ENCODE measurements at places on chromosomes 13 and 19.
A peak's percentile ranks its signal among the peaks of the same experiment; 100 is the strongest.

DNA sequence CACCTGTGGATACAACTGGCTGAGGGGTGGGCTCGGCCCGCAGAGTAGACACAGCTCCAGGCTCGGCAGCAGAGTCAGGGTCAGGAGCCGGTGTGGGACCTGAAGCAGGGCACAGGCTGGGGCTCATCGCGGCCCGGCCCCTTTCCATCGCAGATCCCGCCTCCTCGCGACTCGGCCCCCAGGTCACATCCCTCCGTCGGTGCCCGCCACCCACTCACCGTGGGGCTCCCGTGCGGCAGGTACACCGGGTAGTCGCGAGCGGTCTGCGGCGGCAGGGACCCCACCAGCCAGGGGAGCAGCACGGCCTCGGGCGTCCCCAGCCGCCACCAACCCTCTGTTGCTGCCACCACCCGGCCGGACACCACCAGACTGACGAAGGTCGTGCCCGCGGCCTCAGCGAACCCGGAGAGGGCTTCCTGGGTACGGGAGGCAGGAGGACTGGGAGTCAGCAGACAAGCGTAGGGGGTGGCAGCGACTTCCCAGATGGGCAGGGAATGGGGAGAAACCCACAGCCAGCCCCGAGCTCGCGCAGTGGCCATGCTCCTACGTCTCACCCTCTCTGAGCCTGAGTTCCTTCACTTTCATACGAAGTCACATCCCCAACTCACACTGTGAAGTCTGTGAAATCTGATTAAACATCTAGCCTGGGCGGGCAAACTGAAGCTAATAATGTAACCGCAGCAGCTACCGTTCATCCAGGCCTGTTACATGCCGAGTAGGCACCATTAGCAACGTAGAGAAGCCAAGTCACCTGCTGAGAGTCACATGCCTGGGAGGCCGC lies 3.7 kb downstream of the FUZ start:
- no peak for DNase-seq

- no peak for DNase-seq
Measured at GRCh38 chr19:35195830-35196229, 32.7 kb downstream of the FAM187B start.

DNA sequence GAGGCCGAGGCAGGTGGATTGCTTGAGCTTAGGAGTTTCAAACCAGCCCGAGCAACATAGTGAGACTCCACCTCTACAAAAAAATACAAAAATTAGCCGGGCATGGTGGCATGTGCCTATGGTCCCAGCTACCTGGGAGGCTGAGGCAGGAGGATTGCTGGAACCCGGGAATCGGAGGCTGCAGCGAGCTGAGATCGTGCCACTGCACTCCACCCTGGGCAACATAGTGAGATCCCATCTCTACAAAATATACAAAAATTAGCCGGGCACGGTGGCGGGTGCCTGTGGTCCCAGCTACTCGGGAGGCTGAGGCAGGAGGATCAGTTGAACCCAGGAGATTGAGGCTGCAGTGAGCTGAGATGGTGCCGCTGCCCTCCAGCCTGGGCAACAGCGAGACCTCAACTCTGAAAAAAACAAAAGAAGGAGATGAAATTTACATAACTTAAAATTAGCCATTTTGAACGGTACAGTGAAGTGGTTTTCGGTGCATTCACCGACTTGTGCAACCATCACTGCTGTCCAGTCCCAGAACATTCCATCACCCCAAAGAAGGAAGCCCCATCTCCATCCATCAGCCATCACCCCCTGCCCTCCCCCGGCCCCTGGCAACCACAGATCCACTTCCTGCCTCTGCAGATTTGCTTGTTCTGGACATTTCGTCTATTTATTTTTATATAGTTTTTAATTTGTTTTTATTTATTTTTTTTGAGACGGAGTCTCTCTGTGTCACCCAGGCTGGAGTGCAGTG lies 1.6 kb upstream of the AZU1 start:
- DNase-seq: no peak

- DNase-seq: no peak
Measured at GRCh38 chr13:107994137-107994536, 221.2 kb downstream of the LIG4 start.

DNA sequence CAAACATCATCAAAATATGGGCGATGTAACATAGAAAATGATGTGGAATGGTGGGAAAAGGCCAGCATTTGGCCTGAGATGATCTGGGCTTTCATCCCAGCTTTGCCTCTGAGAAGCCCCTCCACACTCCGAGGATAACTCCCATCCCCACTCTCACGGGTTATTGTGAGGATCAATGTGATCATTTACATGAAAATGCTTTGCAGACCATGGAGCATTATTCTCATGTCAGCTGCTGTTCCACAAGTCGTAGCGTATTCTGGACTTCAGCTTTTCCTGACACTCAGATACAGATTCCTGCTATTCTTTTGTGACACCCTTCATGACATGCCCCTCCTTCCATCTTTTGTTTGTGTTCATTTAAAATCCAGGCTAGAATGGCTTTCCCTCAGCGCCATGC lies 86.5 kb downstream of the NUFIP1 start:
- DNase-seq: no peak

GRCh38 chr19:43778651-43779050 lies 2.1 kb downstream of the KCNN4 start:
- no peak for DNase-seq

DNA sequence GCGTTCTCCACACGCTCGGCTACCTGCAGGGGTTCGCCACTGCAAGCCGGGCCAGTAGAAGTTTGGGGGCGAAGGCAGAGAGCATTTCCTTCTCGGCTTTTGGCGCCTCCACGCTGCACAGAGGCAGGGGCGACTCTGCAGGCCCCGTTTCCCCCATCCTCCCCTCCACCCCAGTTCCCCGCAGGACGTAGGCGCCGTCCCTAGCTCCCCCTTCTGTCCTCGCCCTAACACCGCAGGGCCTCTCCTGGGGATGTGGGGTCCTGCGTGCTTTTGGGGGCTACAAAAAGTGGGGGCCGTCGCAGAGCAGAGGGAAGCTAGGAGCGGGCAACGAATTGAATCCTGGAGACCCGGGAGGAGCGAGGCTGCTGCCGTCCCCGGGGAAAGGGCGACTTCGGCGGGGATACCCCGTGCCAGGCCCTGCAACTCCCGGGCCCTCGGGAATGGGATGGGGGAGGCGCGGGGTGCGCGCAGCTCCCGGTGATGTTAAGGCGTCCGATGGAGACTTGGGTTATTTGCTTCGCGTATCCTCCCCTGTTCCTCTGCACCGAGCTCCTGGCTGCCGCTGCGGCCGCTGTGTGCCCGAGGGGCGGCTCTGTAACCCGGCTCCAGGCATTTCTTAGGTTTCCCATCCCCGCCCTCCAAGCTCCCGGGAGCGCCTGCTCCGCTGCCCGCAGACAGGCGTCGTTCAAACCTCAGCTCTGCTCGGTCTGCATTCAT lies 255.9 kb upstream of the SOX21 start:
- peak; percentile 8 for DNase-seq

DNA sequence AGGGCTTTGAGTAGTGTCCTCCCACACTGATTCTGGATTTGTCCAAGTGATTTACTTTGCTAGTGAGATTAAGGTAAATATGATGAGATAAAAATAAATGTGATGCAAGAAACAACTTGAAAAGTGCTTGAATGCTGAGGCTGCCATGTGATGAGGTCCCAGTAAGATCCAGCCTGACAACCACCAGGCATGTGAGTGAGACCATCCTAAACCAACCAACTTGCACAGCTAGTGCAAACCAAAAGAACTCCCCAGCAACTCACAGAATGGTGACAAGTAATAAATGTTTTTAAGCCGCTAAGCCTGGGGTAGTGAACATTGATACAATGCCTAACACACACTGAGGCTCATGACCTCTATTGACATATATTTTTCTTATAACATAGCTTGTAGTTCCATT lies 13.3 kb upstream of the RBM26 start:
- no peak for DNase-seq

GRCh38 chr19:32928806-32929205 lies 43.0 kb downstream of the CEP89 start:
- DNase-seq: no peak

DNA sequence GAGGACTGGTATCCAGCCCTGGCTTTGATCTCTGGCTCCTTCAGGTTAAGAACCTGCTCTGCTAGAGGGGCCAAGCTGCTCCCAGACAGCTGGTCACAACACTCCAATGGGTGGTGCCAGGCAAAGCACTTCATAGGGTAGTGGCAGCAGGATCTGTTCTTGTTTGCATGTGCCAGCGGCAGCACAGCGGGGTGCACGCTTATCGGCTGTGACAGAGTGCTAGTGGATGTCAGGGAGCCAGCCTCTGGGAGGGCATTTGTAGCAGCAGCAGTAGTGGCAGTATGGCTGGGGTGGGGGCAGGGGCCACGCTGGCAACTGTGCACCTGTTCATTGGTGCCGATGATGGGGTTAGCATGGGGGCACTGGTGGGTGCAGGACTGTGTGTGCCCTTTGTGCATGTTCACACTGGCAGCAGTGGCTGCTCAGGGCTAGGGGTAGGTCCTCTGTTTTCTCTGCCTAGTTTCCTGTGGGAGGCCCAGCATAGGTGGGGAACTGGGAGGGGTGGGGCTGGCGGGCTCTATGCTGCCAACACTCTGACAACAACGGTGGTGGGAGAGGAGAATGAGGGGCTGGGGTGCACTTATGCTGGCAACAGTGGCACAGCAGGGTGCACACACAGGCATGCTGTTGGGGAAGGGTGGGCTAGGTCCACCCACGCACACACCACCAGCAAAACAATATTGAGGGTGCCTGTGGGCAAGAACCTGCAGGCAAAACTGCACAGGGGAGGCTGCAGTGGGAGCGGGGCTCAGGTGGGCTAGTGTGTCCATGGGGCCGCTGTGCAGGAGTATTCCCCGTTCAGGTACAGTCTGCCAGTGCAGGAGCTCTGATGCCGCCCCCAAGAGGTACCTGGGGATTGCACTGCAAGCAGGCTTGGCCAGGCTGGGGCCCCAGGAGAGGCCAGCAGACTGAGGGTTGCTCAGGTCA lies 19.3 kb downstream of the AP1M1 start:
- DNase-seq: no peak

DNA sequence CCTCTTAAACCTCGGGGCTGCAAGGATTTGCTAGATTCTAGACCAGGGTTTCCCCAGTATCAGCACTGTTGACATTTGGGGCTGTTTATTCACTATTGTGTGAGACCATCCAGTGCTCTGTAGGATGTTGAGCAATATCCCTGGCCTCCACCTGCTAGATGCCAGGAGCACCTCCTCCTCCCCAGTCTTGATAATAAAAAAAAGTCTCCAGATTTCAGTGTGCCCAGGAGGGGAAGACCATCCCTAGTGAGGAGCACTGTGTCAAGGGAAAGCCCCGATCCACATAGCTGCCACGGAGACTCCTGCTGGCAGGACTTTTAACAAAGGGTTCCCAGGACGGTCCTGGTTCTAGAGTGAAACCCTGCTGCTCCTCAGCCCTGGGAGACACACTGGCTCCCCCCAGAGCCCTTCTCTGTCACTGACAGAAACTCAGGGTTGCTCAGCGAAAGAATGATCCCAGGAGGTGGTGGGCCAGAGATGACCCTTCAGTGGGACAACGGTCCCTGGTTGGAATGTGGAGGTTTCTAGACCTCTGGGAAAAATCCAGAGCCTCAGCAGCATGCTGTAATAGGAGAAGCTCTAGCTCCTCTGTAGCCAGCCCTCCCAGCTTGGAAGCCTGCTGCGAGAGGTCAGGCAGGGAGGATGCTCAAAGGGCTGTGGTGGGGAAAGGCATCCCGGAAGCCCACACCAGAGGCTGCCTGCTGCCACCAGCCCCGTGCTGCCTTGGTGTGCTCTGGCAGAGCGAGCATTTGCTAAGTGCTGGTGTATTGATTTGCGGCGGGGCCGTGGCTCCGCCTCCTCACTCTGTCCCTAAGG lies 20.3 kb downstream of the LYL1 start:
- no peak for DNase-seq

DNA sequence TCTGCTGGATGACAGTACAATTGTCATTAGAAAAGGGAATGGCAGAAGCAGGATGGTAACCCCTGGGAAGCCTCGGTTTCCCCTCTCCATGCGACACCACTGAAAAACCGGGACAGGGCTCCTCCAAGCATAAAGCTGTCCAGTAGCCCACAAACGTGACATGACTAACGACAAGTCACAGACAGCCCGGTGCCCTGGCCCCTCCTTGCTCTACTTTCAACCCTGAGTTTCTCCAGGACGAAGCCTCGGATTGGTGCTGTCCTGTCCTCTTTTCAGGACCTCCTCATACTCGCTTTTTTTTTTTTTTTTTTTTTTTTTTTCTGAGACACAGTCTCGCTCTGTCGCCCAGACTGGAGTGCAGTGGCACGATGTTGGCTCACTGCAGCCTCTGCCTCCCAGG lies 16.3 kb downstream of the DPP9 start:
- no peak for DNase-seq

DNA sequence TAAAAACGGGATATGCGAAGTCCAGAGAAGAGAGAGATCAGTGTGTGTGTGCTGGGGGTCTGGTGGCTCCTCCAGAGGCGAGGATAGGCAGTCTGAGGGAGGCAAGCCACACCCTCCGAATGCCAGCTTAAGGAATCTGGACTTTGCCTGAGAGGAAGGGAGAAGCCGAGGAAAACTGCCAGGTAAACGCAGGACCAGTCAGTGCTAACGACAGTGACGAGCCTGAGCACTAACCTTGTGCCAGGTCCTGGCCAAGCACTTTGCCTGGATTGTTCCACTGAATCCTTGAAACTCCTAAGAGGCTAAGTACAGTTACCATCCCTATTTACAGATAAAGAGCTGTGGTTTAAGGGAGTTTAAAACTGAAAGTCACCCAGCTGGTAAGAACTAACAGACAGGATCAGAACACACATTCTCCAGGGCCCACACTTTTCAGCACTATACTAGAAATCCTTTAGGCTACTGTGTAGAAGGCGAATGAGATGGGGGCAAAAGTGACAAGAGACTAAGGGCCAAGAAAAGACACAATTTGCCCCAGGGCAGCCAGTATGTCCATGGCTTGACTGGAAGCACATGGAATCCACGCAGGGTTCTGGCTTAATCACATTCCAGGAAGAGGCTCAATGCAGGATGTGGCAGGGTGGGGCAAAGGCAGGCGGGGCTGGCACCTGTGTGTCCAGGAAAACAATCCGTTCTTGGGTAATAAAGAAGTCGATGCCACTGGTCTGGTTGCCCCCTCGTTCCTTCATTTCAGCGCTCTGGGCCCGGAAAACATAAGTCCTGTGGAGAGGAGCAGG lies 15.1 kb downstream of the SMG9 start:
- no peak for DNase-seq

- peak; percentile 96 for DNase-seq
Measured at GRCh38 chr19:49866933-49867782, at the start of gene PNKP. PNKP (minus strand) TSS chr19:49867576; CDS start chr19:49867204, 372 bp downstream.

DNA sequence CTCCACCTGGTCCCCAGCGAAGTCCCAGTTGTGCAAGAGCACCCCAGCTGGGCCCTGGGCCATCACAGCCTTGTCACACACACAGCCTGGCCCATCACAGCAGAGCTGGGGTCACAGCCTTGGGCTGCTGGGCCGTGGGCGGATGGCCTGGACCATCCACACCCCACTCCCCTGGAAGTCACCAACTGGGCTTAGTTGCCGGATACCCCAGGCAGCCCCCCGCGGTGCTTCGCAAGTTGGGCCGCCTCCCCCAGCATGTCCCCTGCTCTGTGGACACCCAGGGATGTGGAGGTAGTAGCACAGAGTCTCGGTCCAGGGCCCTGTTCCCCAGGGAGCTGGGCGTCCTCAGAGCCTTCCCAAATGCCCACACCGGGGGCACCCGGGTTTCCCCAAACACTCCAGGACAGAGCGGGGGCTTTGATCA lies 4.5 kb upstream of the ZNF554 start:
- no peak for DNase-seq

GRCh38 chr19:45638930-45639729 lies at the start of gene EML2:
EML2 (minus strand) TSS chr19:45639397; CDS start chr19:45639376, 21 bp downstream.
- peak; percentile 62 for DNase-seq

- DNase-seq: peak; percentile 90
Measured at GRCh38 chr19:3210347-3211017, 14.0 kb upstream of the CELF5 start.

GRCh38 chr13:30577401-30577852 lies 40.3 kb upstream of the USPL1 start:
- DNase-seq: no peak

- no peak for DNase-seq
Measured at GRCh38 chr19:13796301-13797057, 1.2 kb downstream of the ZSWIM4 start.

All from GM12892 (cell line).